ENCODE measurements at places on chromosomes 4 and X.

- DNase-seq = no peak
These were observed 91.0 kb upstream of the TRIM2 start for GRCh38 chr4:153113061-153113837.

DNA sequence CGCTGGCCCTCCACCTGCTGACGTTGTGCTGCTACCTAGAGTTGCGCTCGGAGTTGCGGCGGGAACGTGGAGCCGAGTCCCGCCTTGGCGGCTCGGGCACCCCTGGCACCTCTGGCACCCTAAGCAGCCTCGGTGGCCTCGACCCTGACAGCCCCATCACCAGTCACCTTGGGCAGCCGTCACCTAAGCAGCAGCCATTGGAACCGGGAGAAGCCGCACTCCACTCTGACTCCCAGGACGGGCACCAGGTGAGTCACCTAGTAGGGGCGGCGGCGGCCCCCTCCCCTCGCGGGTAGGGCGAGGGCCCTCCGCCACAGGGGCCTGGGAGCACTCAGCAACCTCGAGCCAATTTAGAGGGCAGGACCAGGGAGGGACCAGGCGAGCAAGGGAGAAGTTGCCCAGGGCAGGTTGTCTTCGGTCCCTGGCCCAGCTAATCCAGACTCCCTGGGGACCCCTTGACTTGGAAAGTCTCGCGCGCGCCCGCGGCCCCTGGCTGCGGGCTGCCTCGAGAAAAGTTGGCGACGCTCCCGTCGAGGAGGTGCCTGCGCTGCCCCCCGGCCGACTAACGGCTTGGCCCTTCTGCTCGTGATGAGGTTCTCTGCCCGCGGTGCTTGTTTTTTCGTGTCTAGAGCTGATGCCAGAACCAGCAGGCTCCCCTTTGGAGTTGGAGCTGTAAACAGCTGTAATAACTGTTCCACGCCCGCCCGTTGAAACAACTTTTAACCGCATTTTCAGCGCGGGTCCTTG lies 717 bp downstream of the EDA start:
- no peak for DNase-seq

GRCh38 chrX:38236901-38237615 lies 16.4 kb upstream of the SRPX start:
- DNase-seq = no peak

- no peak for DNase-seq
These were observed 490.3 kb upstream of the PABPC4L start for GRCh38 chr4:134691915-134692314.

DNA sequence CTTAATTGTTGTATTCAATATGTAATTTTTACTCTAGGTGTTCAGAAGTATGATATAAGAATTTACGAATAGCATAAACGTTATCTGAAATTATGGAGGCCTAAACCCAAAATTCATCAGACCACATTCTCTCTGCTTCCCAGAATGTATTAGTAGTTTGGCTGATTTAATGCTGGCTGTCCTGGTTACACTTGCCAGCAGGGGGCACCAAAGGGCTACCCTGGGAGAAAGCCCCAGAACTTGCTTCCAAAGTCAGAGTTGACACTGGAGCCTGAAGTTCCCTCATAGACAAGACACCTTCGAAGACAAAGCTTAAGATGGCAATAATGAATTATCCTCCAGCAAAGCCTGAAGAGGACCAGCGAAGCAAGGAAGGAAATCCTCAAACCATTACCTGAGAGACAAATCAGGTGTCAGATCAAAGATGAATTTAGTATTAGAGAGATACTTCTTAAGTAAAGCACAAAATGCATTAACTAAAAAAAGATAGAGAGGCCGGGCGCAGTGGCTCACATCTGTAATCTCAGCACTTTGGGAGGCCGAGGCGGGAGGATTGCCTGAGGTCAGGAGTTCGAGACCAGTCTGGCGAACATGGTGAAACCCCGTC lies 11.3 kb upstream of the ANOS1 start:
- no peak for DNase-seq

GRCh38 chr4:40612831-40613230 lies 16.8 kb downstream of the RBM47 start:
- DNase-seq = no peak
